ENCODE measurements at places on chromosomes 5 and 9.

GRCh38 chr5:102843997-102844396 is 88.9 kb downstream of the PAM start:
- no peak for DNase-seq

- no peak for DNase-seq
These were observed 250.8 kb upstream of the EDIL3 start for GRCh38 chr5:84635235-84636055.

DNA sequence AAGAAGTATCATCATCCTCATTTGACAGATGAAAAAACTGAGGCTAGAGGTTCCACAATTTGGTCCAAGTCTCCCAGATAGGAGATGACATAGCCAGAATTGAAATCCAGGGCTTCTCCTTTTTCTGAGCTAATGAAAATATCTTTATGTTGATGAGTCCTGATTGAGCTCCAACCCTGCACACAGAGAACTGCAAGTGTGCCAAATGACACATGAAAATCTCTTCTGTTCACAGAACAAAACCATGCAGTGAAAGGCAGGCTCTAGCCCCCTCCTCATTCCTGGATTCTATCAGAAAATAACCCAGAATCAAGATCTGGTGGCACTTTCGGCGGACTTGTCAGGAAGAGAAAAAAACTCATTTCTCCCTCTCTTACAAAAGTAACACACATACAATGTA is 124.0 kb downstream of the GLIS3 start:
- DNase-seq: no peak

GRCh38 chr5:55305345-55305744 is 2.1 kb downstream of the DHX29 start:
- DNase-seq: no peak

DNA sequence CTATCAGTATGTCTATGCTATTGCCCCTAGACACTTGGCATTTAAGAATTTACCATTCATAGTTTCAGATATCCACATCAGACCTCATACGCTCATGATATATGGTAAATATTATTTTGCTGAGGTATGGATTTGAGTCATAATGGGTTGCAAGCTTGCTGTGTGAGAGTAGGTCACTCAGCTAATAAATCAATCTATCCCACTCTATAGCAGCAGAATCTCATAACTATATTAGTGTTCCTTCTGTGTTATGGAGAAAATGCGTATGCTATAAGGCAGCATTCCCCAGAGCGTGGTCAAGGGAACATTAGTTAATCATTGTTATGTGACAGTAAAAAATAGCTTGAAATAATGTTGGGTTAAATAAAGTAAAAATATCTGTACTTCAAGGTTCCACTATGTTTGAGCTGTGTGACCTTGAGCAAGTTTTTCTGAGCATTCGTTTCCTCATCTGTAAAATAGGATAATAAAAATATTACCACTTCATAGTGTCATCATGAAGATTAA is 7.7 kb downstream of the TRIM32 start:
- no peak for DNase-seq

DNA sequence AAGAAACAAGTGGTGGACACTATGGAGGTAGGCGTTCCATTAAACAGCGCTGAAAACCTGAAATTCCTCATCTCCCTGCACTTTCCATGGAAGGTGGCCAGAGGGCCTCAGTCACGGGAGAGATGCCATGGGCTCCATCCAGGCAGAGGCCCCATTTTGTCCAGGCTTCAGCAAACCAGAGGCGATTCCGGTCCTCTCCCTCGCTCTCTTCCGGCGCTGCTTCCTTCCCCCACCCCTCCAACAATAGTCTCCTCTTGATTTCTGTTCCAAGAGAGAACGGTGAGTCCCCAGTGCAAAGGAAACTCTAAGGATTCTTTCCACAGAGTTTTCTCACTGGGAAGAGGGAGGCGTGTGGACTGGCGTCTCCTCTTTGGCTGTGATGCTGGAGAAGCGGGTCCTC is 7.5 kb downstream of the ZNF366 start:
- no peak for DNase-seq

DNA sequence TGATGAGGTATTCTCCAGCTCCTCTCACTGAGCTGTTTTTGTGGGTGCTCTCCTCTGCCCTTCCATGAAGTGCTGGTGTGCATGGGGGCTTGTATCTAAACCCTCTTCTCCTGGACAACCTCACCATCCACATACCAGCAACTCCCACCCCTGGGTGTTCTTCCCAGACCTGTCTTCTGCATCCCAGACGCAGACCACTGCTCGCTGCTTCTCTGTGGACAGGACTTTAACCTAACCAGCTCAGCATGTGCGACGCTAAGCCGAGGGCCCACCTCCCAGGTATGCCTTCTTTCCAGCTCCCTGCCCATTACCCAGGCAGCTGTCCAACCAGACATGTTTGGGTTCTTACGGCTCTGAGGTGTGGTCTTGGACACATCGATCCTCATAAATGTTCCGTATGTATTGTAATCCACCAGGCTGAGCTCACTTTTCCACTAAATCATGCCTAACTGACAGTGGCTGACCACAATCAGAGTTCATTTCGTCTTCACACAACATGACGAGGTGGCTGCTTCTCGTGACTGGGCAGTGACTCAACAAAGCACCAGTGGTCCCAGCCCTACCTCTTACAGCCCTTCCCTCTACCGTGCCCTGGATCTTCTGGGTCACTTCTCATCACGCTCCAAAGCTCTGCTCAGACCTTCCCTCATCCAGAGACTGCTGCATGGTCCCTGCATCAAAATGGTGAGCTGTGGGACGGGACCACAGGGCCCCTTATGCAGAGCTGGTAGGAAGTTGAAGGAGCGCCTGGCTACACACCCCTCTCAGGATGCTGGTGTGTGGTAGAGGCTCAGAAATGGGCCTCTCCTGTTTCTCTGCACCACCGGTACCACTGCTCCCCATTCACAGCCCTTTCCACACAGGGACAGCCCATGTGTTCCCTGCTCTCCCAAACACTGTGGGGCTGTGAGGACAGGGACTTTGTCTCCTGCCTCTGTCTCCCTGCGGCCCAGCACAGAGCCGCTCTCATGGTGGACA is 9.6 kb upstream of the PTGES2 start:
- no peak for DNase-seq

GRCh38 chr5:158852622-158853021 is 247.1 kb downstream of the EBF1 start:
- DNase-seq: no peak

All from mesothelial cell of epicardium (in vitro differentiated cells).